ENCODE measurements at places on chromosomes 3 and 15.

DNA sequence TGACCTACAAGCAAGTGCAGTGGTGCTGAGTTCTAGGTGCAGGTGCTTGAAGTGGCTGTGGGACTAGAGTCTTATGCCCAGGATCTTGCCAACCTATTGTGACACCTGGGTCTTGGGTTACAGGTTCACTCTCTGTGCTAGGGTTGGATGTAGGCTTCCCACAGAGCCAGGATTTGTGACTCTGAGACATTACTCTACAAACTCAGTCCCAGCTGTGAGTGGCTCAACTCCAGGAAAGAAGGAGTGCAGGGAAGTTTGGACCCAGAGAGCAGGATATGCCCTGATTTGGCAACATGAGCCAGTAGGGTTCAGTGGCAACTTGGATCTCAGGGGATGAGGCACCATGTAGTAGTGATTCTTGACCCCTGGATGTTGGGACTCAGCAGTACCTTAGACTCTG lies 182.2 kb downstream of the LPP start:
- no peak for DNase-seq

- DNase-seq: no peak
Observed at GRCh38 chr15:23734862-23735261, 47.8 kb upstream of the NDN start.

- DNase-seq: no peak
Observed at GRCh38 chr3:122233101-122233952, 49.9 kb downstream of the CASR start.

- DNase-seq: peak; percentile 78
Observed at GRCh38 chr15:57561041-57561711, 30.5 kb upstream of the MYZAP start.

DNA sequence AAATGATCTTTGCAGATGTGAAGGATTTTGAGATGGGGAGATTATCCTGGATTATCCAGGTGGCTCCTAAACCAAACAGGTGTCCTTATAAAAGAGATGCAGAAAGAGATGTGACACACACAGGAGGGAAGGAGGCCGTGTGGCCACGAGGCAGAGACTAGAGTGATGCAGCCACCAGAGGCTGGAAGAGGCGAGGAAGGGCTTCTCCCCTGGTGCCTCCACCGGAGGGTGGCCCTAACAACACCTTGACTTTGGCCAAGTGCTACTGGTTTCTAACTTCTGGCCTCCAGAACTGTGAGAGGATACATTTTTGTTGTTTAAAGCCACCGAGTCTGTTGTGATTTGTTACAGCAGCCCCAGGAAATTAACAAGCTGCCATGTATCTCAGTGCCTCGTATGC lies 127.1 kb downstream of the ASB7 start:
- no peak for DNase-seq

DNA sequence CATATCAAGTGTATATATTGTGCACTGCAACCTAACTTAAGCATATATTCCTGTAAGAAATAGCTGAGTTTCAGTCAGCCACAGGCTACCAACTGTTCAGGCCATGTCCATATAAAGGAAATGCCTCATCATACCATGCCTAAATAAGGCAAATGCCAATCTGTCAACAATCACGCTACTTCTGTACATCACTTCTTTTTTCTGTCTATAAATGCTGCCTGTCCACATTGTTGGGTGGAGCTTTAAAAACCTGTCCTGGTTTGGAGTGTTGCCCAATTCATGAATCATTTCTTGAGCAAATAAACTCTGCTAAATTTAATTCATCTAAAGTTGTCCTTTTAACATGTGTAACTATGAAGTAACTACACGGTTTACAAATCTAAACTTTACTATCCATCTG lies 1091.9 kb downstream of the NSUN3 start:
- no peak for DNase-seq

- DNase-seq: no peak
Observed at GRCh38 chr3:66609660-66610561, 109.1 kb upstream of the LRIG1 start.

DNA sequence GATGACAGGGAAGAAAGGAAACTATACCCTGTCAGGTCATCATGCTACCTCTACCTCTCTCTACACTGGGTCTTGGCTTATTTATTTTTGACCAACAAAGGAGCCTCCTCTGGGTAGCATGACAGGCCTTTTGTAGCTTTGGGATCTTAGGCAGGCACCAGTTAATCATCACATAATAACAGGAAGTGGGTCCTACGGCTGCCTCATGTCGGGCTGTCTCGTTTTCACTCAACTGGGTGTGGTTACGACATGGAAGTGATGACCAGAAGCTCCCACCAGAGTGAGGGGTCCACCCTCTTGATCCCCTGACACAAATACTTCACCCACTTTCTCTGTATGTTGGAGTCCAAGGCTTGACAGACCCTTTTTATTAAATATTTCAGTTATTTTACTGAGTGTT lies 105.3 kb downstream of the CD47 start:
- no peak for DNase-seq

DNA sequence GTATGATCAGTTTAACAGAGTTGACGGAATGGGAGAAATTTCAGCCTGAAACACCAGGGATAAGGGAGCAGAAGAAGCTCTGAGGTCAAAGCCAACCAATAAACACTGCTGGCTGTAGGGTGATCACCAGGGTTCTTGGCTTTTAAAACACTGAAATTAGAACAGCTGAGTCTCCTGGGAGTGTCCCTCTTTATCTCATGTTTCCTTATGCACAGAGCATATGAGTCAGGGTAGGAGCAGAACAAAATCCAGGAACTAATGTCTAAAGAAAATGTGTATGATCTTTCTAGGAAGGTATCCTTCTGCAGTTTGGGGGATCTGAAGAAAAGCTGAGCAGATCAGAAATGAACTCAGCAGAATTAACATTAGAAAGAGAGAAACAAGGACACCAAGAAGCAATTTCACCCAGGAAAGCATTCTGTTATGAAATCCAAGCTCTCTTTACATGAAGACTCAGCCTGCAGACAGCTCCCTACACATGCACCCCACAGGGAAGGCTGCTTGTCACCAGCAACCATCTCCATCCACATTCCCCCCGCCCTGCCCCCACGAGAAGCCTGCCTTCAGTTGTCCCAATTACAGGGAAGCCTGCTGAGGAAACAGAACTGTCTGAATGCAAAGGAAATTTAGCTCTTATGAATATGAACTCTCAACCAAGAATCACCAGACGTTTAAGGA lies 469.7 kb downstream of the PDCD6IP start:
- DNase-seq: no peak

DNA sequence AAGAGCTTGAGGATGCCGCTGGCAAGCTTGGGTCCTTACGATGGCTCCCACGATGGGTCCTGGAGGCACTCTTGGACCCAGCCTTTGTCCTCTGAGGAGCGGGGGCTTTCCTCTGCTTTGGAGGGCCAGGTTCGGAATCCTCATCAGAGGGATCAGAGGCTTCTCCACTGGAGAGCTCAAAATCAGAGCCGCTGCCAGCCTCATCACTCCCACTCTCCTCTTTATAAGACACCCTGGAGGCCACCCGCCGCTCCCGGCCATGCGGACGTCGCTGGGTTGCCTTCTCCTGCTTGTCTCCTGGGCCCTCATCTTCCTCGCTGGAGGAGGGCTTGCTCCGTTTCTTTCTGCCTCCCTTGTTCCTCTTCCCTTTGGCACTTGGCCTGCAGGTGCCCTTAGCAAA lies 20.0 kb downstream of the XPC start:
- DNase-seq: no peak

DNA sequence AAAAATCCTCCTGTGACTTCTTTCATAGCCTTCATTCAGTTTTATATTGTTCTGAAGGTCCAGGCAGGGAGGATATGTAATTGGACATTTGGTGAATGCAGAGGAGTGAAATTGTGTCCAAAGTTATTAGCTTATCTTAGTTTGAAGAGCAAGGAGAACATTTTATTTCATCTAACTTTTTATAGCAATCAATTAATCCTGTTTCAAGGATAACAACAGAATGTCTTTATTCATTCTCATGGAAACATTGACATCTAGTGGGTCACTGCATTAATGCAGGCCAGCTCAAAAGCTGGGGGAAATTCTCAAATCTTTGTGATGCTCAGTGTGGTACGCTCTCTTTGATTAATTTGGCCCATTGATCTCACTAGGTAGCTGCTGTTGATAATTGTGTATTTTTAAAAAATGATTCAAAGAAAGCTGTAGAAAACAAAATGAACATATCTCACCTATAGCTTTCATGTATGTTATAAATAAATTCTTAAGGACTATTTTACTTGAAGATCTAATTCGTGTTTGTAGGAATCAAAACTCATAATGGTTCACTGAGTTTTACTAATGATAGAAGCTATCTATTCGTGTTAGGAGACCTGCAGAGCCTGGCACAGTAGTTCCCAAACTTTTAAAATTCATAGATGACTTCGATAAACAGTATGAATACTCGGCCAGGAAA lies 150.8 kb upstream of the KCNMB2 start:
- peak; percentile 63 for DNase-seq

- DNase-seq: no peak
Observed at GRCh38 chr3:129695230-129695629, 88.8 kb upstream of the PLXND1 start.

- no peak for DNase-seq
Observed at GRCh38 chr3:120114376-120114775, 20.1 kb upstream of the GSK3B start.

- DNase-seq: no peak
Observed at GRCh38 chr3:134004841-134005240, 24.9 kb downstream of the SLCO2A1 start.

- no peak for DNase-seq
Observed at GRCh38 chr3:13705051-13705450, 156.1 kb downstream of the FBLN2 start.

DNA sequence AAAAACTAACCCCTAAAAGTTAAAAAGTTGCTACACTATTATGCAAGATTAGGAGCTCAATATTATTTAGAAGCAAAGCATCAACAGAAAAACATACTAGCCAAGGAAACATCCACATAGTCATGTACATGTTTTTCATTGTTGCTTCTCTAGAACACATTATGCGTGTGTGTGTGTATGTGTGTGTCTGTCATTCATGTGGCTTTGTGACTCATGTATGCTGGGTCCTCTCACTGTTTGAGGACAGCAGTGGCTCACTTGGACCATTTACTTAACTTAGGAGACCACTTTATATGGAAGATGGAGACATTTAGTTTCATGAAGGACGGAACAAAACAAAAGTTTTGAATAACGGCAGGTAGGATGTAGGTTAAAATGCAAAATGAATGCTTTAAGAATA lies 219.4 kb upstream of the THBS1 start:
- no peak for DNase-seq

- DNase-seq: no peak
Observed at GRCh38 chr15:76354823-76355440, 18.4 kb downstream of the ISL2 start.

- DNase-seq: no peak
Observed at GRCh38 chr3:191915712-191916111, 454.7 kb downstream of the PYDC2 start.

- no peak for DNase-seq
Observed at GRCh38 chr3:50359760-50360110, 414 bp upstream of the TMEM115 start.

GRCh38 chr15:60779718-60780503 lies 301.0 kb upstream of the ICE2 start:
- DNase-seq: no peak
